ENCODE measurements at places on chromosomes 5 and 9. TPM values are rescaled to one million over a fixed set of nuclear protein-coding genes. Genes with fewer than 3 reads are reported as not detected.

GRCh38 chr5:13276156-13276555 is 668.3 kb downstream of the DNAH5 start:
- DNase-seq = no peak

DNA sequence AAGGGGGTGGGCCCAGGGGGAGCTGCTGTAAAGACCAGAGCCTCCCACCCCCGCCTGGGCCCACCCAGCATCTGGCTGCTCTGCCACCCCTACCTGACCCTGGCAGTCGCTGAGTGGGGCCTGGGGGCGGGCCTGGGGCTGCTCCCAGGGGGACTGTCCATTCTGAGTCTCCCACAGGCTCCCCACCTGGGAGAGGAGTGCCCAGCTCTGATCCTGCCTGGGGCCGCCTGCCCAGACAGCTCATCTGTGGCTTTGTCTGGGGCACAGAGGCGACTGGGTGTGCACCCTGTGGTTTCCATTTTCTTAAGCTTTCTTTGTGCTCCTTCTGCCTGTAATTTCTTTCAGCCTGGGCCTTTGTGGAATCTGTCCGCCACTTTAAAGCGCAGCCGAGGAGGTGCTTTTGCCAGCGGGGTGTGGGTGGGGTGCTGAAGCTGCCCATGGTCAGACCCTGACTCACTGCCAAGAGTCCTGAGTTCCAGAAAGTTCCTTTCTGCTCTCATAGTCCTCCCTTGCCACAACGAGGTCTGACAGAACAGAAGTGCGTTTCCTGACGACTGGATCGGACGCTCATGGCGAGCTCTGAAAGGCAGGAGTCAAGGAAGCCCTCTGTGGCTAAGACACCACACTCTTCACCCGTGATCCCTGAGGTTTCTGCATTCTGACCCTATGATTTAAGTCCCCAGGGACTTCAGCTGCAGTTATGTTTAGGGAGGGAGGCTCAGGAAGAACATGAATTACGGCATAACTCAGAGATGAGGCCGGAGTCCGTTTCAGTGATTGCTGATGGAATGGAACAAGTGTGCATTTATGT is 225.0 kb downstream of the FANCC start:
- DNase-seq = no peak

GRCh38 chr5:17727098-17727497 is 92.8 kb downstream of the TAF11L14 start:
- DNase-seq = no peak

- DNase-seq = no peak
These were observed 35.7 kb upstream of the RANBP17 start for GRCh38 chr5:170826117-170826516.

The MYOZ3 gene
- total RNA-seq = 3.7 TPM

- DNase-seq = no peak
These were observed 85.5 kb upstream of the MYO10 start for GRCh38 chr5:17021602-17021932.

DNA sequence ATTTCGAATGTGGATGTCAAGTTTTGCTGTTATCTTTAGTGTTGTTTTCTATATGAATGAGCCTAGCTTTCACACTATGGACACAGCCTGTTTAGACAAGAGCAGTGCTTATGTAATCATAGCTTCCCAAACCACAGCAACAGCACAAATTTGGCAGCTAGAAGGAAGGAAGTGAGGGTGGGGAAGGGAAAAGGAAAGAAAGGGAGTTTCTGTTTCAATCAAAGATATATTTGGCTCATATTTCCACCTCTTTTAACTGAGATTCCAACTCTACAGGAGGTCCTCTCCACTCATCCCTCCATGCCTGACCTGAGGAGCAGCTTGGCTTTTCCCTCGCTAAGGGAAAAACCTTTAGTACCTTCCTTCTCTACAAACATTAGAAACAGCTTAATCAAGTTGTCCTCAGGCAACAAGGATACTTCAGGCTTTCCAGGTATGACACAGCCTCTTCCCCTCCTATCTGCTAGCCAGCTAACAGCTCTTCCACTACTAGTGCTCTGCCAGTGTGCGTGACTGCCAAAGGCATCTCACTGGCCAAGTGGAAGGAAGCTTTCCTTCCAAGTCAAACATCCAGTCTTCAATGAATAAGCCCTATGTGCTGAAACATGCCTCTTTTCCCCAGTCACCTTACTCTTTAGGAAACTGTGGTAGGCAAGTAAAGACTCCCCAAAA is 268.6 kb upstream of the PTGER4 start:
- no peak for DNase-seq

DNA sequence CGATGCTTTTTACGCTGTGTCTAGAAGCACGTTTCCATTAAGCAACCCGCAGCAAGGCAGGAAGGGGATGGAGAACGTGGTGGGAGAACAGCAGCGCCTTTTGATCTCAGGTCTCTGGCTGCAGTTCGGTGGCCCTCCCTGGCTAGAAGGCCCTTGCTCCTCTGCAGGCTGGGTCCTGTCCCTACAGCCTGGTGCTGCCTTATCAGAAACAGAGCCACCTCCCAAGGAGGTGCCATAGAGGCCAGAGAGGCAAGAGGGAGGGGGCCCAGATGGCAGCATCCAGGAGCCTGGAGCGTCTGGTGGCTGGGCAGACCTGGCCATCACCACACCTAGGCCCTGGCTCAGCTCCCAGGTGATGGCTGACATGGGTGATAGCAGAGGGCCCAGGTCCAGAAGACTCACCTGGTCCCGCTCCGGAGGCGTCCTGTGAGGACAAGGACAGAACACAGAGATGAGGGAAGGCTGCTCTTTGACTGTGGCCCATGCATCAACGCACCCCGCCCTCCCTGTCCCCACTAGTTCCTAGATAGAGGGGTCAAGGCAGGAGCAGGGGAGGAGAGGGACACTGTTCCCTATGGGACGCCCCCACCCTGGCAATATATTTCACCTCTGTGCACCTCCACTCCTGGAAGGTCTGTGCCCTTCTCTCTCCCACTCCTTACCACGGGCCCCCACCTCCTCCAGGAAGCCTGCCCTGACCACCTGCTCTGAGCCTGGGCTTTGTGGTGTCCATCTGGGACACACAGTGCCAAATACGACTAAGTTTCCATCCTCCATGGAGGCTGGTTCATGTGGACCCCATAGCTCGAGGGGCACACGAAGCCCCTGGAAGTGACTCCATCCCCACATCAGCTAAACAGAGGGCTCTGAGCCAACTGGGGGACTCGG is 41.6 kb upstream of the SARDH start:
- DNase-seq = no peak

The TLR4 gene
- total RNA-seq = 4.9 TPM

- no peak for DNase-seq
These were observed 266.1 kb downstream of the ZSWIM6 start for GRCh38 chr5:61598126-61598525.

DNA sequence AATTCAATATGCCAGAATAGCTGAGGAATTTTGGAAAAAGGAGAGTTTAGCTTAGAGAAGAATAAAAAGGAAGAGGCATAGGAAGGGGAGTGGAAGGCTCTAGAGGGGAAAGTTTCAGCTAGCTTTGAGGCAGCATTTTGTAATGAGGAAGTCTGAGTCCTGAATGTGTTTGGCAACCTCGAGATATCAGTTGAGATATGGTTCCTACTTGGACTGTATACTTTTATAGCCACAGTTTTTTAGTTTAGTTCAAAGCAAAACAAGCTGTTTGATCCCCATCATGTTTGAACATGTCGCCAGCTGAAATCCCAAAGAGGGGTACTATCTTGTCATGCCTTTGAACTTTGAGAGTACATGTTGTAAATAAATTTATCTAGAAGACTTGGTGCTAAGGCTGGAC is 559.0 kb upstream of the FTMT start:
- no peak for DNase-seq

DNA sequence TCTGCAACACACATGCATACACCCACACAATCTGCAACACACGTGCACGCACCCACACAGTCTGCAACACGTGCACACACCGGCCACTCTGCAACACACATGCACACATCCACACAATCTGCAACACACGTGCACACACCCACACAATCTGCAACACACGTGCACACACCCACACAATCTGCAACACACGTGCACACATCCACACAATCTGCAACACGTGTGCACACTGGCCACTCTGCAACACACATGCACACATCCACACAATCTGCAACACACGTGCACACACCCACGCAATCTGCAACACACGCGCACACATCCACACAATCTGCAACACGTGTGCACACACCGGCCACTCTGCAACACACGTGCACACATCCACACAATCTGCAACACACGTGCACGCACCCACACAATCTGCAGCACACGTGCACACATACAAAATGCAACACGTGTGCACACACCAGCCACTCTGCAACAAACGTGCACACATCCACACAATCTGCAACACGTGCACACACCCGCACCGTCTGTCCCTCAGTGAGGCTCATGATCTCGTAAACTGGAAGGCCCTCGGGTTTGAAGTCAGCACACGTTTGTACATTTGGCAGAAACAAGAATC is 18.4 kb downstream of the PLEKHG4B start:
- DNase-seq = no peak

GRCh38 chr9:16180546-16180945 is 627.7 kb downstream of the CCDC171 start:
- DNase-seq = no peak

- no peak for DNase-seq
These were observed 280.1 kb downstream of the KIF4B start for GRCh38 chr5:155293605-155294178.

DNA sequence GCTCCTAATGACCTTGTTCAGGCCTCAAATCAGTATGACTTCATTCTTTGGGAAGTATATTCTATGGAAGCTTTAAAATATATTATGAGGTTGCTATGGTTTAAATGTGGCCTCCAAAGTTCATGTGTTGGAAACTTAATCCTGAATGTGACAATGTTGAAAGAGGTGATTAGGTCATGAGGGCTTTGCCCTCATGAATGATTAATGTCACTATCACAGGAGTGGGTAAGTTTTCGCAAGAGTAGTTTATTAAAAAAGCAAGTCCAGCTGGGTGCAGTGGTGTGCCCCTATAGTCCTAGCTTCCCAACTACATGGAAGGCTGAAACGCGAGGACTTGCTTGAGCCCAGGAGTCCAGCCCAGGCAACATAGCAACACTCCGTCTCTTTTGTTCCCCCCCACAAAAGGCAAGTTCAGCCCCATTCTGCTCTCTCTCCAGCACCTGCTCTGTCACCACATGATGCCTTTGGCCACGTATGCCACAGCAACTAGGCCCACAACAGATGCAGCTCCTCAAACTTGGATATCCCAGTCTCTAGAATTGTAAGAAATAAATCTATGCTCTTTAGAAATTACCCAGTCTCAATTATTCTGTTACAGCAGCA is 105.3 kb downstream of the SIL1 start:
- no peak for DNase-seq

The PCDHGA6 gene
- 9.0 TPM for total RNA-seq

- peak; percentile 92 for DNase-seq
These were observed at the start of gene KLF4 for GRCh38 chr9:107489687-107490605. Gene KLF4, minus strand, starts transcription at chr9:107489769. Its CDS starts 597 bp downstream, at chr9:107489172.

- DNase-seq = no peak
These were observed 31.8 kb upstream of the PWWP2A start for GRCh38 chr5:160151017-160151416.

DNA sequence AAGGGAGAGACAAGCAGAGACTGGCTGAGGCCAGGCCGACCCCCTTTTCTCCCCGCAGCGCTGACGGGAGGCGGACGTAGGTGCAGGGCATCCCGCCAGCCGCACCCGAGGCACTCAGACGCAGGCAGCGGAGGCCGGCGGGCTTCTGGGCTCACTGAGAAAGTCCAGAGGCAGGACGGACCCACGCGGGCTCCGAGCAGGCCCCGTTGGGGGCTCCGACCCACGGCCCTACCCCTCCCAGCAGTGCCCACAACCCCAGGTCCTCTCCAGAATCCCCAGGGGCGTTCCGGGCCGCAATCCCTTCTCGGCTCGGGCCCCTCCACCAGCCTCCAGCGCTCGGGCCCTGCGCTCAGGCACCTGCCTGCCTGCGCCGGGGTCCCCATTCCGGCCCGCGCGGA is 543 bp downstream of the MTMR12 start:
- peak; percentile 28 for DNase-seq

The TMEM267 gene
- total RNA-seq = 9.8 TPM

DNA sequence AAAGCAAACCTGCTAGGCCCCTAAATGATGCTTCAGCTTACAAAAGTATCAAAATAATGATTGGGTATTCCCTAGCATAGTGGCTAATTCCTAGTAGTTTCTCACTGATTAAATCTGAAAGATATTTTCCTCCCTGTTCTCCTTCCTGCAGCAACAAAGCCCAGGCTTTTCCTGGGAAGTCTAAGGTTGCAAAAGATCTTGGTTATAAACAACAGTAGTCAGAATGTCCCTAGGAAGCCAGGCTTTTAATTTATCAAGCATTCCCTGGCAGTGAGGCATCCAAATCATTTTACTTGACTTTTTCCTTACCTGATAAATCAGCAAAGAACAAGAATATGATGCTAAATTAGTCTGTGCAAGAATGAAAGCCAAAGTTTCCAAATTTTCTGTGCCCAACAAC is 272.0 kb downstream of the PDE4D start:
- DNase-seq = no peak

GRCh38 chr5:181039471-181039870 is 595 bp upstream of the BTNL9 start:
- no peak for DNase-seq

- DNase-seq = no peak
These were observed 25.2 kb upstream of the ADAMTS6 start for GRCh38 chr5:65506961-65507360.

The GRIA1 gene
- total RNA-seq = 207 TPM

- no peak for DNase-seq
These were observed 79.2 kb downstream of the ISOC1 start for GRCh38 chr5:129173771-129174170.
